ENCODE measurements at places on chromosomes 4 and X. TPM values are rescaled to one million over a fixed set of nuclear protein-coding genes. Genes with fewer than 3 reads are reported as not detected.

DNA sequence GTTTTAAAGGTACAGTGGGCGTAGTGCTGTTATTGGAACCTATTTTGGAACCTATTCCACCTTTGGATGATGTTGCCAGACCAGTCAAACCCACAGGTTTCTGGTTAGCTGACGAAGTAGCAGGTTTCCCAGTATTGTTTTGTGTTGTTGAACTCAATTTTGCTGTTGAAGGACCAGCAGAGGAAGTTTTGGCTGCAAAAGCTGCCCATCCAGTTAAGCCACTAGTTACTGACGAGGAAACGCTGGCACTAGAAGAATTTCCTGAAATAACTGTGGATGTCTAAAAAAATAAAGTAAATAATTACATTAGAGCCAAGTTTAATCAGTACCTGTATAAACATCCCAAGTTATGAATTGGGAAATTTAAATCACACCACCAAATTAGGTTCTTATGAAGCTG is 25.5 kb downstream of the INTS12 start:
- no peak overlapping the region for H3K4me3 ChIP-seq

DNA sequence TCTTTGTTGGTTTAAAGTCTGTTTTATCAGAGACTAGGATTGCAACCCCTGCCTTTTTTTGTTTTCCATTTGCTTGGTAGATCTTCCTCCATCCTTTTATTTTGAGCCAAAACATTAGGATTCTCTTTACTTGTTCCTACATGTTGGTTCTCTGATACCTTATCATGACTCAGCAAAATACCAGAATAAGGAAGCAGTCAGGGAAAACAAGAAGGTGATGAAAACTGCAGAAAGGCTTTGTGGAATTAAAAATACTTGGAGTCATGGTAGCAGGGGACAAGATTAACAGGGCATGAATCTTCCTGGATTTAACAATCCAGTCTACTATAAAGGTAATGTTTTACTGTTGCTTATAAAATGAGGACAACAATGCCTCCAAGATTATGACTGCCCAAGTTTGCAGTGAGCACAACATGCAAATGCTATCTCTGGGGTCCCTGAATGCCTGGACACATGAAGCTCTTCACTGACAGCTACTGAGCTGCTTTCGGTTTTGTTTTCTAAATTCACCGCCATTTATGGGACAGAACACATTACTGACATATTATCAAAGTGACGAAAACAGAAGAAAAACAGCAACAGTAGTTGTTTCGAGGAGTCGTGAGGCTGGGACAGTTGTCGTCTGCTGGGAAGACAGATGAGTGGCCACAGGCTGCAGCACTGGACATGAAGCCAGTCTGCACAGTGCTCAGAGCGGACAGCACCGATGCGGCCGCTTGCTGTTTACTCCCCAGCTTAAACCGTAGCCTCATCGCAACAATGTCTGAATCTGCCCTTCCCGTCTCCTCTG is 174.5 kb upstream of the DKK2 start:
- no peaks in the 10 kb centered on the region for H3K36me3 ChIP-seq
- H3K4me1 ChIP-seq = no peaks in the 10 kb centered on the region
- no peaks in the 10 kb centered on the region for H3K27me3 ChIP-seq

DNA sequence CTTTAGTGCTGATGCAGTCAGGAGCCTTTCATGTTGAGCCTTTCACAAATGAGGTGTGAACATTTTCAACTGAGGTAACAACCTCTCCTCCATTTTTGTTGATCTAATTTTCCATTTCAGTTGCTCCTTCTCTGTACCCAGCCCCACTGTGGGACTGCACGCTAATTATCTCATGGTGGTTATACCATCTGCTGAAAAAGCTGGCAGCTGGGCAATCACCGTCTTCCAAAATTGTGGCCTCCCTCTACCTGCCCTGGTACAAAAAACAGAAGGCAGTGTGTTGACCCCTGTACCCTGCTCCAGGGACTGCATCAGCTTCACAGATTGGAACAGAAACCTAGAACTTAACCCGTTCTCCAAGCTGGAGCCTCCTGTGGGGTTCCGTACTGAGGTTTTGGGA is 72.4 kb upstream of the LONRF3 start:
- no peak for DNase-seq
- H3K4me1 ChIP-seq = no peaks in the 10 kb centered on the region
- no peaks in the 10 kb centered on the region for H3K27me3 ChIP-seq
- H3K36me3 ChIP-seq = no peaks in the 10 kb centered on the region
- H3K27ac ChIP-seq = no peak overlapping the region

DNA sequence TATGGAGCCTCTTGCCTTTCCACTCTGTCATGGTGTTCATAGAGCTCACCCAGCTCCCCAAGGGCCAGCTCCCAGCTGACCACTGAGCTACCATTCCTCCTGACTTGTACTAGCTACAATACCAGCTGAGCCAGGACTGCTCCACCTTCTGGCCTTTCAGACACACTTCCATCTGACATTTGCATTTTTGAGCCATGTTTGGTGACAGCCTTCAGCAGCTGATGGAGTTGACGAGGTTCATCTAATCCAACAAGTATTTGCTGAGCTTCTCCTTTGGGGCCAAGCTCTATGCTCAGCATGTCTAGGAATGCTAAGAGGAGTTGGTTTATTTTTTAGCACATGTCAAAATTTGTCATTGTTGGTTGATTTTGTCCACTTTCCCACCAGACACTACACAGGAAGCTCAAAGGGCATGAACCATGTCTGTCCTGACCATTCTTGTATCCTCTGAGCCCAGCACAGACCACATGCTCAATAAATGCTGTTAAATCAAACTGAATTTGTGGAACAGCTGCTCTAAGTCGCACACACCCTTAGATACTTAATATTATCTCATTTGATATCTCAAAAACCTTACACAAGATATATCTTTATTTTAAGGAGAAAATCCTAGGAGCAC is 142.6 kb upstream of the PPARGC1A start:
- peak; percentile 3 for DNase-seq
- H3K4me3 ChIP-seq = no peak overlapping the region
- no peaks in the 10 kb centered on the region for H3K27me3 ChIP-seq
- no peaks in the 10 kb centered on the region for H3K36me3 ChIP-seq
- no peaks in the 10 kb centered on the region for H3K4me1 ChIP-seq

GRCh38 chr4:60396341-60397049 is 803.6 kb upstream of the ADGRL3 start:
- no peak for DNase-seq
- H3K4me1 ChIP-seq = no peaks in the 10 kb centered on the region
- no peaks in the 10 kb centered on the region for H3K36me3 ChIP-seq

GRCh38 chr4:66906314-66906713 is 639.0 kb downstream of the CENPC start:
- H3K27ac ChIP-seq = no peak overlapping the region
- H3K27me3 ChIP-seq = no peaks in the 10 kb centered on the region
- DNase-seq = no peak
- H3K4me3 ChIP-seq = no peak overlapping the region
- H3K4me1 ChIP-seq = no peaks in the 10 kb centered on the region

- DNase-seq = no peak
- H3K27me3 ChIP-seq = no peaks in the 10 kb centered on the region
- H3K4me1 ChIP-seq = no peaks in the 10 kb centered on the region
- H3K4me3 ChIP-seq = no peak overlapping the region
- H3K27ac ChIP-seq = no peak overlapping the region
Measured at GRCh38 chr4:136342666-136343065, 1189.6 kb downstream of the PCDH18 start.

DNA sequence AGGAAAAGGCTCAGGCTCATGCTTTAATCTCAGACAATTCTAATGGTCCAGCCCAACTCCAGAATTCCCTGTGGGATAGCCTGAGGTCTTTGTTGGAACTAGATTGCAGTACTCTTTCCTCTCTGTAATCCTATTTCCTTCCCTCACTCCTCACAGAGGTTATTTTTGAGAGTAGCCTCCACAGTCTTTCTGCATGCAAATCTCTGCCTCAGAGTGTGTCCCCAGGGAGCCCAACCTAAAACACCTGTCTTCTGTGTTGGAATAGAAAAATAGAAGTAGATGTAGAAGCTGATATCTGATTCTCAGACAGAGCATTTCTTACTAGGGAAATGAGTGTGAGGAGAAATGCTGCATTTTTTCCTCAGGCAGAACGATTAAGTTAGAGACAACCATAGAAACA is 915.5 kb upstream of the EPHA5 start:
- no peaks in the 10 kb centered on the region for H3K27me3 ChIP-seq
- H3K4me3 ChIP-seq = no peak overlapping the region
- H3K27ac ChIP-seq = no peak overlapping the region
- no peaks in the 10 kb centered on the region for H3K36me3 ChIP-seq

DNA sequence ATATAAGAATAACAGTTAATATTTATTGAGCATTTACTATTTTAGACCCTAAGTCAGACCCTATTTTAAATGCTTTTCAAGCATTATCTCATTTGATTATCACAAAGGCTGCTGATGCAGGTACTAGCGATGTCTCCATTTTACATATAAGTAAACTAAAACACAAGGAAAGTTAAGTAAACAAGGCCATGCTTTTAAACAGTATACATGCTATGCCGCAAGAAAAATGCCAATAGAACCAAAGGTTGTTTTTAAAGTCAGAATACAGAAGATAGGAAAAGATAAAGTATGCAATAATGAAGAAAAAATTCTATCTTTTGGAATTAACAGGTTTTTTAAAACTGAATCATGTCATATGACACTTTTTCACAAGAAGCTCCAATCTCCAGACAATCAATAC is 26.2 kb downstream of the RFC1 start:
- no peak overlapping the region for H3K4me3 ChIP-seq
- no peaks in the 10 kb centered on the region for H3K27me3 ChIP-seq
- no peak for DNase-seq
- no peak overlapping the region for H3K27ac ChIP-seq
- H3K36me3 ChIP-seq = peaks cover 34% of the 10 kb centered on the region

DNA sequence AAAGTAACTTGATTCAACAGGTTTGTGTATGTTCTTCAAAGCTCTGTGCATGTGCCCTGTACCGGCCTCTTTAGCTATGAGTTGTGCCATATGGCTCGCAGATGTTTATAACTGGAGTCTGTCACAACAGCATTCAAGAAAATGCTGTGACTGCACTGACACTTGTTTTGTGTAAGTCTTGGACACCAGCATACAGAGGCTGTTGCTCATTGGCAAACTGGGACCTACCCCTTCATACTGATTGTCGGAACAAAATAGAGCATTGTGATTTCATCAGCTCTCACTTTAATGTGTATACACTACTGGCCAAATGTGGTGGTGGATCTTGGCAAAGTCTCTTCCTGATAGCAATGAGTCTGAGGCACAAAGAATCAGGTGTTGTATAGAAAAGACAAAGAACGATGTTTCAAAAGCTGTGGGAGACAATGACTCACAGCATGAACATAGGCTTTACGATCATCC is 133.9 kb downstream of the EGF start:
- no peak overlapping the region for H3K4me3 ChIP-seq
- H3K27me3 ChIP-seq = 0 out of 2 replicates have a peak, but pooled peaks cover 4% of the 10 kb centered on the region

GRCh38 chr4:128553686-128554515 is 255.6 kb upstream of the JADE1 start:
- no peaks in the 10 kb centered on the region for H3K36me3 ChIP-seq
- H3K27ac ChIP-seq = peak overlapping the region; percentile 85
- peaks cover 6% of the 10 kb centered on the region for H3K4me1 ChIP-seq
- peak overlapping the region; percentile 39 for H3K4me3 ChIP-seq

DNA sequence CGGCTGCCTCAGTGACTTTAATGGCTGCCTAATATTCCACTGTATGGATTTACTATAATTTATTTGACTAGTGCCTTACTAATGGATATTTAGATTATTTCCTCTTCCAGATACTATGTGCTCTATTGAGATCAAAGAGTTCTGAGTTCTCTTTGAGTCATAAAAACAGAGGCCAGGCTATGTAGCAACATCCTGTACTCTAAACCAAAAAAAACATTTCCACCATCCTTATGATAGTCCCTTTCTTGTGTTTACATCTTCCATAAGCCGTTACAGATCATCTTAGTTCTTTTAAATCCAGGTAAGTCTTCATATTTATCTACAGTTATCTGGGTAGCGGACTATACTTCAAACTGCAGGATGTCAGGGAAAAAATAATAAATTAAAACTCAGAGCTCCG is 56.6 kb upstream of the TMEM184C start:
- DNase-seq = no peak
- H3K27me3 ChIP-seq = no peaks in the 10 kb centered on the region
- no peak overlapping the region for H3K27ac ChIP-seq

- no peaks in the 10 kb centered on the region for H3K27me3 ChIP-seq
- H3K36me3 ChIP-seq = no peaks in the 10 kb centered on the region
- no peak for DNase-seq
- no peak overlapping the region for H3K27ac ChIP-seq
- H3K4me3 ChIP-seq = no peak overlapping the region
Measured at GRCh38 chr4:151403656-151404055, 5.3 kb upstream of the FHIP1A start.

DNA sequence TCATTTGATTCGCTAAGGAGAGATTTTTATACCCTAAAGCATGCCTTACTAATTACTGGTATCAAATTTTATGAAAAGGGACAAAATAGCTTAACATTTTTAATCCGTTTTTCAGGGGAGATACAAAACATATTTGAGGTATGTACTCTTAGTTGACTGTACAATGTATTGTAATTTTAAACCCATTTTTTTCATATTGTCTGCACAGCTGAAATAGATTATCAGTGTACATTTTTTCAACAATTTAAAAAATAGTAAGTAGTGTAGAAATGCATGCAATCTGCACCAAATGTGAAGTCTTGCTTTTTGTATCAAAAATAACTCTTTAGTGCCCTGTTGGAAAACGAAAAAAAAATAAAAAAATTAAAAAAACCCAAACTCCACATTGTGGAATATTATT is 82.2 kb downstream of the TENM3 start:
- no peak overlapping the region for H3K4me3 ChIP-seq
- H3K36me3 ChIP-seq = no peaks in the 10 kb centered on the region

GRCh38 chr4:31021008-31021407 is 300.8 kb downstream of the PCDH7 start:
- H3K4me1 ChIP-seq = no peaks in the 10 kb centered on the region
- no peak for DNase-seq
- no peak overlapping the region for H3K4me3 ChIP-seq
- no peak overlapping the region for H3K27ac ChIP-seq

- no peak overlapping the region for H3K4me3 ChIP-seq
- H3K36me3 ChIP-seq = no peaks in the 10 kb centered on the region
- no peak for DNase-seq
- peaks cover 2% of the 10 kb centered on the region for H3K4me1 ChIP-seq
Measured at GRCh38 chr4:38873290-38873944, 5.8 kb downstream of the FAM114A1 start.

GRCh38 chrX:39170464-39170863 is 369.2 kb downstream of the MID1IP1 start:
- no peaks in the 10 kb centered on the region for H3K4me1 ChIP-seq
- H3K27me3 ChIP-seq = peaks cover 31% of the 10 kb centered on the region
- no peak overlapping the region for H3K27ac ChIP-seq
- H3K4me3 ChIP-seq = no peak overlapping the region
- no peaks in the 10 kb centered on the region for H3K36me3 ChIP-seq
- no peak for DNase-seq

DNA sequence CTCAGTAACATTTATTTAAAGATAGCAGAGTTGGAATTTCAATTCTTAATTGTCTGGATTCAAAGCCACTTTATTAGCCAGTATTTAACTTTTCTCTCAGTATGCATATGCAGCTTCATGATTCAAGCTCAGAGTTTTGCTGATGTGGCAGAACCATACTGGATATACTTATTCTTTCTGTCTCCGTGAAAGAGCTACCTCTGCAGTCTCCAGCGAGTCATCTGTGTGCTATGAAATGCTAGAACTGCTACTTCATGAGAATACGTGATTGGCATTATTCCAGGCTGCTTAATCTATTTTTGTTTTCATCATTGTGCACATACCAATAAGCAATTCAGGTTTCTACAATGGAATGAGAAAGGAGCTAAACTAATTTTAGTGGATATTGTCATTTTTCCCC is 743.7 kb downstream of the C4orf33 start:
- DNase-seq = no peak
- no peaks in the 10 kb centered on the region for H3K4me1 ChIP-seq
- no peak overlapping the region for H3K27ac ChIP-seq
- no peaks in the 10 kb centered on the region for H3K36me3 ChIP-seq
- no peaks in the 10 kb centered on the region for H3K27me3 ChIP-seq
- H3K4me3 ChIP-seq = no peak overlapping the region

The HEPH gene
- total RNA-seq = 55.8 TPM

The ATP1B4 gene
- not detected for total RNA-seq

The ABRAXAS1 gene
- 30.9 TPM for total RNA-seq

The ARL9 gene
- total RNA-seq = 0.11 TPM

Data from K562 (cell line).